ENCODE measurements at places on chromosomes 1 and 21.

DNA sequence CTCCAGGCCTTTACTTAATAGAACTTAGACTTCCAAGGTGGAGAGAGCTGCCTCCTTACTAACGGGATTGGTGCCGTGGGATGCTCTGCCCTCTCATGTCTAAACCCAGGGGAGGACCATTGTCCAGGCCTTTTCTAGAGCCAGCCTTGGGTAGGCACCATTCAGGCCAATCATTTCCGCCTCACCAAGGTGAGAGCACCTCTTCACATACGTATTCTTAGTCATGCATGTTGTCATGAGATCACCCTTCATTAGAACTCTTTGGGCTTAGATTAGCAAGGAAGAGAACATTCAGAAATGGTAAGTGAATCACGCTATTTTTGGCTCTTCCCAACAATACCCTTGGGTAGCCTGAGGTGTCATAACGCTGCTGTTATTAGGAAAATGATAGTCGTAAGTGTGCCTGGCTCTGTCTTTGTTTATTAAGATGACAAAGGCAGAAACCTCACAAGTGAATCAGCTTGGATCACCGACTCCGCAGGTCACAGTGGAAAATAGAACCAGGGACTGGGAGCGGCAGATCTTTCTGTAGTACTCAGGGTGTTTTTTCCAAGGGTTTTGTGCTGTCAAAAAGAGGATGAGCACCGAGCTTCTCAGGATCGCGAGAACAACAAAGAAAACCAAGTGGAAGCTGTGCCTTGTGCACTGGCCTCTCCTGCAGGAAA, 55.0 kb downstream of the HUNK start:
- H3K4me1 ChIP-seq: no peaks in the 10 kb centered on the region
- no peak for DNase-seq
- H3K27ac ChIP-seq: no peak overlapping the region
- H3K4me3 ChIP-seq: no peak overlapping the region
- H3K36me3 ChIP-seq: no peaks in the 10 kb centered on the region

- no peaks in the 10 kb centered on the region for H3K4me1 ChIP-seq
- no peak overlapping the region for H3K4me3 ChIP-seq
- H3K27ac ChIP-seq: no peak overlapping the region
- no peak for DNase-seq
These were observed 150.0 kb downstream of the CASZ1 start for GRCh38 chr1:10646347-10646861.

GRCh38 chr1:45880930-45881329, 77.5 kb downstream of the MAST2 start:
- H3K4me3 ChIP-seq: no peak overlapping the region
- H3K27ac ChIP-seq: no peak overlapping the region
- no peaks in the 10 kb centered on the region for H3K27me3 ChIP-seq
- no peak for DNase-seq
- H3K36me3 ChIP-seq: no peaks in the 10 kb centered on the region

DNA sequence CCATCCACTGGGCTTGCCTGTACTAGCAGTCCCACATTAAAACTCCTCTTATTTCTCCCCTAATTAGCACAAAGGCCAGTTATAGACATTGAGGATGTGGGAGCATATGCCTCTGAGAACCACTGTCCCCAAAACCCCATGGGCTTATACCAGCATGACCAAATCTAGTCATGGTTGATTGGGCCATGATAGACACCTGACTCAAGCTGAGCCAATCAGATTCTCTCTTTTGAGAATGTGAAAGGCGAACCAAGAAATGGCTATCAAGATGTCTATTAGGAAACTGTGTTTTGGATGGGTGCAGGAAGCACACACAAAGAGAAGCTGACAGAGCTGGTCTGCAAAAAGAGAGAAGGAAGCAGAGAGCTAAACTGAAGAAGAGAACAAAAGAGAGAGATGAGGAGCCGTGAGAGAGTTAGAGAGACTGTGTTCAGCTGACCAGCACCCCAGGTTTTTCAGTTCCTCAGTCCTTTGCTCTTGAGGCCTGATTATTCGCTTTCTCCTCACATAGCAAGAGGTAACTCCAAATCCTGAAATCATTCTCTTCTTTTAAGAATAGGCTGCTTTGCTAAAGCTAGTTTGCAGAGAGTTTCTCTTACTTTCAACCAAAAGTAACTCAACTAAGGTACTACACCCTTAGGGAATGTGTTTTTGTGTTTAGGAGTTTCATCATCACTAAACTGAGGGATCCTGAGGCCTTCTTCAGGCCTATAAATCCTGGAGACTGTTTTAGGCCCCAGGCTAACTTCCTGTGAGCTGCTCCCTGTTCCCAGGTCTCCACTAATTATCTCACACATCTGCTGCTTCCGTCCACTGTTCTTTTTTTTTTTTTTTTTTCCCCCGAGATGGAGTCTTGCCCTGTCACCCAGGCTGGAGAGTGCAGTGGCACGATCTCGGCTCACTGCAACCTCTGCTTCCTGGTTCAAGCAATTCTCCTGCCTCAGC, 7.9 kb upstream of the TIPRL start:
- peaks cover 4% of the 10 kb centered on the region for H3K27me3 ChIP-seq
- no peaks in the 10 kb centered on the region for H3K36me3 ChIP-seq
- no peak overlapping the region for H3K27ac ChIP-seq
- no peaks in the 10 kb centered on the region for H3K4me1 ChIP-seq

DNA sequence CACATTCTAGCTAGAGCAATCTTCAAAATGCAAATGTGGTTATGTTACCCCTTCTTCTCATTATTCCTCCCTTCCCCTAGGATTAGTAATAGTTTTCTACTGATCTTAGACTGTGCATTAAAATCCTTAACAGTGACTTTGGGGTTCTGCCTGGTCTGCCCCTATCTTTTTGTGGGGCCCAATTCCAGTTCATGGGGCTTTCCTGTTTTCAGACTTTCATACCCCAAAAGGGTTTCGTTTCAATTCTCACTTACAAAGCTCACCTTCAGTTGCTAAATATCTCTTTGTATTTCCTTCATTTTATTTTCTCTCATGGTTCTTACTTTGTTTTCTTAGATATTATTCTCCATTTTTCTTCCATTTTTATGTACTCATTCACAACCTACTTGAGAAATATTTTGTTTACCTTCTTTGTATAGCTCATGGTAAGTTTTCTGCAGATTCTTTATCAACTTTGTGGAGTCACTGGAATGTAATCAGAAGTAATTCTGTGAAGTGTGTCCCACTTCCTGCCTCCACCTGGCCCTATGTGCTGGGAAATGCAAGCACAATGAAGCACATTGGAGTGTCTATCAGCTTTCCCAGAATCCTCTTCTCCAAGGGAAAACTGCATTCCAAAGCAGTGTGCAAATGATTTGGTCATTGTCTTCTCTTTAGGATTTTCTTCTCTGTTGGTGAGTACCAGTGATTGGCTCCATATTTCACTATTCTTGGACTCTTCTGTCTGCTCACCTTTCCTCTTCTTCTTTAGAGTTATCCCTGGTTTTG, 350.2 kb downstream of the ZNF326 start:
- no peaks in the 10 kb centered on the region for H3K27me3 ChIP-seq
- no peaks in the 10 kb centered on the region for H3K4me1 ChIP-seq
- H3K36me3 ChIP-seq: no peaks in the 10 kb centered on the region

DNA sequence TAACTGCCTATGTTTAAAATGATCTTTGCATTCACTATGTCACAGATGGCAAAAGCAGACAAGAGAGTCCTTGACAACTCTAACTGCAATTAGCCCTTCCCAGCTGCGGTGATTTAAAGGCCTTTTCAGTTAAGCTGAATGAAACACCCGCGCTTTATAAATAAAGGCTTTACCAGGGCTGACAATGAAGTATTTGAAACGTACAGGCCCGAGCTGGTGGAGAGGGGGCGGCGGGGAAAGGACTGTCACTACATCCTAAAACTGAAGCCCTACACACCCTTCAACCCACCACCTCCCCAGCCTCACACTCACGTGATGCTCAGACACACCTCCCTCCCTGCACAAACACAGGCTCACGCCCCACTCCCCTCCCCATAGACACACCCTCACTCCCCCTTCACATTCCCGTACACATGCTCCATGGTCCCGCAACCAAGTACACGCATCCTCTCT, 45.5 kb downstream of the GRIK3 start:
- no peak overlapping the region for H3K27ac ChIP-seq
- no peak for DNase-seq
- H3K27me3 ChIP-seq: no peaks in the 10 kb centered on the region

DNA sequence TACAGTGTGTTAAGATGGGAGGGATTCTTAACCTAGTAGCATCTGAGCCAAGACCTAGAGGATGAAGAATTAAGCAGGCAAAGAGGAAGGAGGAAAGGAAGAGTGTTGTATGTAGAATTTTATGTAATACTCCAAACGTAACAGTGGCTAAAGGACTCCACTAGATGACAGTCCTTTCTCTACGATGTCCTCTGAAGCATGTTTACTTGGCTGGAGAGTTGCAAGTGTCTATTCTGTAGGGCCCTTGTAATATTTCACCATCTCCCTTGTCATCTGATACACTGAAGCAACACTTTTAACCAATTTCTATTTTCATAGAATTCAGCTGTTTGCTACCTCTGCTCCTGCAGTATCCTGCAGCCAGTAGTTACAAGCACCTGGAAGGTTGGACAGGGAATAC, 2.2 kb upstream of the YBX1 start:
- H3K4me3 ChIP-seq: no peak overlapping the region
- peaks cover 23% of the 10 kb centered on the region for H3K4me1 ChIP-seq
- no peak for DNase-seq
- H3K27me3 ChIP-seq: no peaks in the 10 kb centered on the region

GRCh38 chr21:28283641-28284490, 708.8 kb downstream of the LTN1 start:
- no peaks in the 10 kb centered on the region for H3K4me1 ChIP-seq
- no peaks in the 10 kb centered on the region for H3K36me3 ChIP-seq
- no peak overlapping the region for H3K27ac ChIP-seq
- H3K27me3 ChIP-seq: no peaks in the 10 kb centered on the region

DNA sequence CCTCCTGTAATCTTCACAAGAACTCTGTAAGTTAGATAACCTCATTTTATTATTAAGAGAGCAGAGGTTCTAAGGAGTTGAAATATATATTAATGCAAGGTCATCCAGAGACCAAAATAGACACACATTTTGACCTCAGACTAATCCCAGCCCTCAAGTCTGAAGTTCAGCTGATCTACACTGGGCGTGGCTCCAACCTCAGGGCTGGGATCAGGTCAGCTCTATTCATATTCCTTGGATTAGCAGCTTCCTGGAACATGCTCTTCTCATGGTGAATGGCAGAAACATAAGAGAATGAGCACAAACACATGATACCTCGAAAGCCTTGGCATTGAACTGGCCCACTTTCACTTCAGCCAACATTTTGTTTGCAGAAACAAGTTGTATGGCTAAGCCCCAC, 200.8 kb upstream of the ST6GALNAC5 start:
- no peak for DNase-seq
- no peaks in the 10 kb centered on the region for H3K27me3 ChIP-seq
- no peak overlapping the region for H3K4me3 ChIP-seq
- no peaks in the 10 kb centered on the region for H3K4me1 ChIP-seq
- H3K27ac ChIP-seq: no peak overlapping the region

- H3K27ac ChIP-seq: no peak overlapping the region
- no peaks in the 10 kb centered on the region for H3K27me3 ChIP-seq
- no peaks in the 10 kb centered on the region for H3K36me3 ChIP-seq
- no peak for DNase-seq
- peaks cover 5% of the 10 kb centered on the region for H3K4me1 ChIP-seq
- no peak overlapping the region for H3K4me3 ChIP-seq
These were observed 63.8 kb upstream of the LYST start for GRCh38 chr1:235930543-235930942.

DNA sequence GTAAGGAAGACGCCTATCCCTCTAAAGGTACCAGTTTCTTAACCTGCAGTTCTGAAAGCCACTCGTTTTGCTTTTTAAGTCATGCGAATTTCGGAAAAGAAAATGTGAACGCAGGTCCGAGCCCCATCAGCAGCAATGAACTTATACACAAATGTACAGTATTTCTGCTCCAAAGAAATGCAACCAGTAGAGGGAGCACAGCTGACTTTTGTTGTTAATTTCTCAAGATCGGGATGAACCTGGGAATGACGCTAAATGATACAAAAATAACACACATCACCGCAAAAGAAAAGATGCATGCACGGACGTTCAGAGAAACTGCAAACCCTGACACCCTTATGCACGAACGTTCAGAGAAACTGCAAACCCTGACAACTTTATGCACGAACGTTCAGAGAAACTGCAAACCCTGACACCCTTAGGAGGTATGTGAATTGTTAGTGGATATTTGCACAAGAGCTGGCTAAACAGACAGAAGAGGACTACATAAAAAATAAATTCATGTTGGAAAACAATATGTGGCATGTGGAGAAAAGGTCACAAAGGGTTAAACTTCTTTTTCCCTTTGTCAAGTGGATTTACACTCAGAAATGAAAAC, 3.5 kb upstream of the TIAM1 start:
- peaks cover 23% of the 10 kb centered on the region for H3K4me1 ChIP-seq
- no peak for DNase-seq
- H3K27me3 ChIP-seq: peaks cover 18% of the 10 kb centered on the region
- H3K36me3 ChIP-seq: no peaks in the 10 kb centered on the region
- no peak overlapping the region for H3K4me3 ChIP-seq

- no peak for DNase-seq
- no peak overlapping the region for H3K27ac ChIP-seq
- H3K4me3 ChIP-seq: no peak overlapping the region
- H3K36me3 ChIP-seq: no peaks in the 10 kb centered on the region
- peaks cover 32% of the 10 kb centered on the region for H3K27me3 ChIP-seq
These were observed 6.2 kb upstream of the MARK1 start for GRCh38 chr1:220521778-220522177.

- no peaks in the 10 kb centered on the region for H3K36me3 ChIP-seq
- H3K4me1 ChIP-seq: no peaks in the 10 kb centered on the region
- no peak overlapping the region for H3K4me3 ChIP-seq
- H3K27me3 ChIP-seq: no peaks in the 10 kb centered on the region
- no peak overlapping the region for H3K27ac ChIP-seq
These were observed 80.0 kb upstream of the PRRC2C start for GRCh38 chr1:171405391-171405714.

DNA sequence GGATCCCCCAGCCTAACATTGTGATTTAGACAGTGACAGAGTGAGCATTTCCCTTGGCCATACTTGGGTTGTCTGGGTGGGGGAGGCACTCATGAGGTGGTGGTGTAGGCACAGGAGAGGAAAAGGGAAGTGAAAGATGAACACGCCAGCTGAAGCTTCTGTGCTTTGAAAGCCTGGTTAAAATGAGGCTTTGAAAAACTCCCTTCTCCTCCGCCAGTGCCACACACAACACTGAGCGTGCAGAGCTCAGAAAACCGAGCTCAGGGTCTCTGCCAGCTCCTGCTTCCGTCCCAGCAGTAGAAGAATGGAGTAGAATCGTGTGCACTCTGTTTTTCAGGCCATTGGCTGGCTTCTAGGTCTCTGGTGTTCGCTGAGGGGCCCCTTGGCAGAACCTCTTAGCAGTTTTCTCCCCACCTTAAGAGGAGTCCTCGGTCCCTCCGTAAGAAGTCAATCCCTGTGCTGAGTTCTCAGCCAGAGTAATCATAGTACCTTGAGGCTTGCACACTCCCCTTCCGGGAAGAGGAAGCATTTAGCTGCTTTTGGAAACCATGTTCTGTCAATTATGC, 12.9 kb downstream of the PLEKHM2 start:
- peak overlapping the region; percentile 86 for H3K27ac ChIP-seq
- peaks cover 33% of the 10 kb centered on the region for H3K4me1 ChIP-seq
- peak overlapping the region; percentile 51 for H3K4me3 ChIP-seq

All from CD4-positive, alpha-beta T cell (primary cell).